ENCODE measurements at places on chromosomes 16 and 17. TPM values are rescaled to one million over a fixed set of nuclear protein-coding genes. Genes with fewer than 3 reads are reported as not detected.

- DNase-seq: no peak
These were observed 34.0 kb downstream of the YPEL2 start for GRCh38 chr17:59365383-59365981.

DNA sequence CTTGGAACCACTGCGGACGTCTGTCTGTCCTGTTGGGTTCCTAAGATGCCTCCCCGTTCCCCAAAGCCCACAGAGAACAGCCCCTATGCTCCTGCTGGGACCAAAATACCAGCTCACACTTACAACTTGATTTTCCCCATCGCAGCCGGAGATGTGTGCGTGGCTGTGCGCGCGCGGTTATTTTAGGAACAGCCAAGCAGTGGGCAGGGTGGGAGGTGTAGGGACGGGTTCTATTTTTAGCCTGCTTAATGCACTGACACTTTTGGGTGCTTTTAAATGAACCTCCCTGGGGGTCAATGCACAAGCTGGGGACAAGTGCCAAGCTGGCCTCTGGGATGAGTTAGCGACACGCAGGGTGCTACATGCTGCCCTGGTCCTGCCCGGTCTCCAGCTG lies 74.1 kb downstream of the KLHDC4 start:
- DNase-seq: no peak

- peak; percentile 14 for DNase-seq
These were observed 116.6 kb downstream of the ZNF18 start for GRCh38 chr17:11880714-11881113.

DNA sequence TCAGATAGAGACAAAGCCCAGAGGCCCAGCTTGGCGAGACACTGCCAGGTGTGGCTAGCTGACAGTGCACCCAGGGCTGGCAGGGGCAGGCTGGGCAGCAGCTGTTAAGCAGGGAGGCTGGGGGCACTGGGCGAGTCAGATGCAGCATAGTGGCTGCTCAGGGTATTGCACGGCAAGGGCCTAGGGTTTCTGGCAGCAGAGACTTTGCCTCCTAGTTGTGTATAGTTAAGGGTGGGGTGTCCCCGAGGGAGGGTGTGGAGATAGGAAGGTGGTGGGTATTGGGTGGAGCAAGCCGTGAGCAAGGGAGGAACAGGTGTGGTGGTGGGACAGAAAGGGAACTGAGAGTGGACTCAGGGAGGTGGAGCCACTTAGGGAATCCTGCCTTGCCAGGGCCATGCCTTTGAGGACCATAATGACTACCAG lies 66.0 kb downstream of the SMPD3 start:
- DNase-seq: peak; percentile 87

DNA sequence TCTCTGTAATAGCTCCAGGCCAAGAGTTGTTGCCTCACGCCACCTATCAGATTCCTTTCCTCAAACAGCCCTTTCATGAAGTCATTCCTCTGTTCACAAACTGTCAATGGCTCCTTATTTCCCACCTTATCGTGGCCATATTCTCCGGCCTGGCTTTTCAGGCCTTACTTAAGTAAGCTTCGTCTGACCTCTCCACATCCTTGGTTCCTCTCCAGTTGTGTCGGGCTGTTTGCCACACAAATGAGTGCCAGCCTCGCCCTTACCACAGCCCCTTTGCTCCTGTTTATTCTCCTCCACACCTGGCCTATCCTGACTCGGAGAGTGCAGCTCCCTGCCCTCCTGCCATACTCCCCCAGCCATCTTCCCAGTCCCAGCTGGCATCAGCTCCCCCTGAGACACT lies 2.0 kb downstream of the TP53I13 start:
- DNase-seq: peak; percentile 49

GRCh38 chr17:57779706-57780105 lies 34.6 kb upstream of the CCDC182 start:
- no peak for DNase-seq

- no peak for DNase-seq
These were observed 58.9 kb downstream of the NOS2 start for GRCh38 chr17:27741361-27741861.

GRCh38 chr17:74768069-74768762 lies 7.9 kb downstream of the NAT9 start:
- DNase-seq: no peak

GRCh38 chr17:74960570-74961342 lies 11.8 kb downstream of the HID1 start:
- peak; percentile 57 for DNase-seq

- DNase-seq: no peak
These were observed 12.9 kb downstream of the NLRC3 start for GRCh38 chr16:3564130-3564888.

DNA sequence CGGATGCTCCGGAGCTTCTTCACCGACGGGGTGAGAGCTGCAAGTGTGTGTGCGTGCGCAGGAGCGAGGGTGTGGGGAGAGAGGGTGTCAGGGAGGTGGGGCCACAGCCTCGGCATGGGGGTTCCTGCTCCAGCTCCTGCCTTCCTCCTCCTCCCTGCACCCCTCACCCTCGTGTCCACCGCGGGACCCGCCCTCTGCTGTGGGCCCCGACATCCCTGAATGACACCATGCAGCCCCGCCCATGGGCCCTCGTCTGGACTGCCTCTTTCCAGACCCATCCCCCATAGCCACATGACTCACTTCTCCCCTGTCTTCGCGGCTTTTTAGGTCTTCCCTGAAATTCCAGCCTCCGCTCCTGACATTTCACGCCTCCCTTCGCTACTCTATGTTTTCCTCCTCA lies 41.6 kb downstream of the ARHGAP23 start:
- DNase-seq: no peak

DNA sequence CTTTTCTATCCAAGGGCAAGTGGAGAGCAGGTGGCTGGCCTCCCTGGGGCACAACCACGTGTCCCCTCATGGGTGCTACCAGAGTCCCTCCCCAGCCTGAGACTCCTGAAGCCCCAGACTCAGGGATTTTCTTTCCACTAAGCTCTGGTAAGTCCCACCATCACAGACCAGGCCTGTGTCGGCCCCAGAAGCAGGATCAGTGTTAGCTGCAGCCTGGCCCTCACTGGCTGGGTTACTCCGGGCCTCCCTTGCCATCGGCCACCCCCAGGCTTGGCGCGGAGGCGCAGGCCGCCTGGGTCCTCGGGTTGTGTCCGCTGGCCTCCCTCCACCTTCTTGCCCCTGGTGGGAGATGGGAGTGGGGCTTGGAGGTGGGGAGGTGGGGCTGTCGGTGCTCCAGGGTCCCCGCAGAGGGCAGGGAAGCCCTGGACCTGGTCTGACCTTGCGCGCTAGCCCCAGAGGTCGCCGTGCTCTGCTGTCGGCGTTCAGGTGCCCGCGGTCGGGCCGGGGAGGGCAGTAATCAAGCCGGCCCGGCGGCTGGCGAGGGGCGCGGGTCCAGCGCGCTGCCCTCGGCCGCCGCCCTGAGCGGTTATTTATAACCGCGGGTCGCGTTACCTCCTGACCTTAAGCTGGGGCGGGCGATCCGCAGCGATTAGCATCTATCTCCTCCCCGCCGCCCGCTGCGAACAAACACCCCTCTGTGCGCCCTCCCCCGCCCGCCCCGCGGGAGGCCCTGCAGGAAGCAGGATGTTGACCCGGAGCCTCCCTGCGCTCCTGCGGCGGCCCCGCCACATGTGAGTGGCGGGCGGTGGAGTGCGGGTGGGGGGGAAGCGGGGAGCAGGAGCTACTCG lies 78.1 kb upstream of the TOB1 start:
- peak; percentile 92 for DNase-seq

DNA sequence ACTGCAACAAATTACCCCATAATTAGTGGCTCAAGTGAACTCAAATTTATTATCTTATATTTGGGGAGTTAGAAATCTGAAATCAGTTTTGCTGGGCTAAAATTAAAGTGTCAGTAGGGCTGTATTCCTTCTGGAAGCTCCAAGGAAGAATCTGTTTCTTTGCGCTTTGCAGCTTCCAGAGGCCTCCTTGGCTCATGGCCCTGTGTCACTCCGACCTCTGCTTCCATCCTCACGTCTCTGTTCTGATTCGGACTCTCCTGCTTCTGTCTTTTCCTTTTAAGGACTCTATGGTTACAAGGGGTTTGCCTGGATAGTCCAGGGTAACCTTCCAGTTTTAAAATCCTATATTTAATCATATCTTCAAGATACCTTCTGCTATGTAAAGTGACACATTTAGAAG lies 232.1 kb downstream of the CA10 start:
- no peak for DNase-seq

DNA sequence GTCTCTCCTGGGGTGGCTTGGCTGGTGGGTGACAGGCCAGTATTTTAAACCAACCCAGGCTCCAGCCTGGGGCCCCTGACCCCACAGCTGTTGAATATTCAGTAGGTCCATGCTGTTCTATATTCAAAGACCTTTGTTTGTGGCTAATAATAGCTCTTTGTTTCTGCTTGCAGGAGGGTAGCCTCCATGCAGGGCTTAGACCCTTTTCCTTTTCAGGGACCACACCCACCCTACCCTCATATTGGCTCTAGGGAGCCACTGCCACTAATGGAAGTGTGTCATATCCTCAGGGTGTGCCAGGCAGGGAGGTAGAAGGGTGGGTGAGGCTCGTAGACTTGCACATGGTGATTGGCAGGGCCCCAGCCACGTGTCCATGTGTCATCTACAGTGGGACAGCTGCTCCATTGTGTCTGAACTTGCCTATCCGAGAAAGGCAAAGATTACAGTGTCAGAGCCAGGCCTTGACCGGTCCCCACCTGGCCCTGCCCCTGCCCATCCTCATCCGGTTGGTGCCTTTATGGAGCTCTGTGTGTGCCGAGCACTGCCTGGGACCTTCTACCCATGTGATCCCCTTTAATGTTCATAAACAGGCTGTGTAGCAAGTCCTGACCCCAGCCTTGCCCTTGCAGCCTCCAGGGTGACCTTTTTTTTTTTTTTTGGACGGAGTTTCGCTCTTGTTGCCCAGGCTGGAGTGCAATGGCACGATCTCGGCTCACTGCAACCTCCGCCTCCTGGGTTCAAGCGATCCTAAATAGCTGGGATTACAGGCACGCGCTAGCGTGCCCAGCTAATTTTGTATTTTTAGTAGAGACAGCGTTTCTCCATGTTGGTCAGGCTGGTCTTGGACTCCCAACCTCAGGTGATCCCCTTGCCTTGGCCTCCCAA lies 22.1 kb downstream of the TMC7 start:
- peak; percentile 78 for DNase-seq

DNA sequence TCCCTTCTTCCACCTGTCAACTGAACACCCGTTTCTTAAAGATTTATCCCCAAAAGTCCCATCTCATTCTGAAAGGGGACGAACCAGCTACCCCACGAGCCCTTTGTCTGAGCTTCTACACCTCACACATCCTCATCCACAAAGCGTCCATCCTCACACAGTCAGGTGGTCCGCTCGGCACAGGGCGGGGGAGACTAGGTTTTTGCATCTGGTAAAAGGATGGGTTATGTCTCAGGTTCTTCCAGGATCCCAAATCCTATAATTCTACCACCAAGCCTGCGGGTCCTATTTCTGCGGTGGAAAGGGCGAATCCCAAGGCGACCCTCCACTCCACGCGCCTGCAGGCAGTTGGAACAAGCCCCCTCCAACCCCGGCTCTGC lies 458 bp downstream of the GFOD2 start:
- peak; percentile 11 for DNase-seq

GRCh38 chr16:57645169-57645568 lies 16.7 kb downstream of the ADGRG1 start:
- no peak for DNase-seq

DNA sequence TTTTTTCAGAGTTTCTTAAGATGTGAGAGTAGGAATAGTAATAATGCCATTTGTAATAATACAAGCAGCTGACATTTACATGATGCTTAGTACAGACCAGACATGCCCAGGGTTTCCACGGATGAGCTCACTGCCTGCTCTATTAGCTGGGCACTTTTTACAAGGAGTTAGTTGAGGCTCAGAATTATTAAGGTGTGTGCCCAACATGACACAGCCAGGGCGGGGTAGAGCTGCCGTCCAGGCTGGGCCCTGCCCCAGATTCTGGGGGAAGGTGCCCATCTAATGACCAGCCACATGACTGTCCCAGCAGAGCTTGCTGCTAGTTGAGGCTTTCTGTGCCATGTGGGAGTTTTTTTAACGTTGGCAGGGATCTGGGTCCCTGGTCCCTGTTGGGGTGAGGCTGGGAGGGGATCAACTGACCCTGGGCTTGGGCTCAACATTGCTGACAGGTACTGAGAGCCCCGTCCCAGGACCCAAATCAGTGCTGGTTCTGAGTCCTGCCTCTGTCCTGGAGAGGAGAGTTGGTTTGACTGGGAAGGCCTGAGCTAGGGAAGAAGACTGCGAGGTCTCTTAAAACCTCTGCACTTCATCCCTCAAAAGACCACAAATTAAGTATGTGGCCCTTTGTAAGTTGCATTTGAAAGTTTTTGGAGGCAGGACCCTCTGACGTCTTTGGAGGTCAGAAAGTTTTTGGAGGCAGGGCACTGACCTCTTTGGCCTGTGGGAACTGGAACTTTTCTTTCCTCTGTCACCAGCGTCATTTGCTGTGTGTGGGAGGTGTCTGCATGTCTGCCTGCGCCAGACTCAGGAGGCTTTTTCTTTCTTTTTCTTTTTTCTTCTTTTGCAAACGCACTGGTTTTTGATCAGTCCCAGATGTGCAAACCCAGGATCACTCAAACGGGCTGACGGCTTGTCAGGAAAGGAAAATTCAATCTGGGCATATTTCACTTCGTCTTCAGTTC lies 2.2 kb downstream of the CRISPLD2 start:
- DNase-seq: no peak

DNA sequence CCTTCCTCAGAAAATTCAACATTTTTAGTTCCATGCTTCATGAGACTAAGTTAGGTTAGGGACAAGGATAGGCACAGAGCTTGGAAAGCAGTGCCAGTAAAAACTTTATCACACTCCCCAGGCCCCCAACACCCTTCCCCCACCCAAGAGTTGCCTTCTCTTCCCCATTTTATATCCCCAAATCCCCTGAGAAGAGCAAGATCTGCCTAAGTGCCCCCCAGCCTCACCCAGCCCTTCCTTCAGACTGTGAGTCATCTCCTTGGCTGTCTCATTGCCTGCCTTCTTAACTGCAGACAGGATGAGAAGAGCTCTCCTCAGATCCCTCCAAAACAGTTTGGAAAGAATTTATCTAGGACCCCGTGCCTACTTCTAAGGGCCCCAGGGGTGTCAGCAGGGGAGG lies 55.8 kb downstream of the NEUROD2 start:
- DNase-seq: no peak

The CHD3 gene
- total RNA-seq: 69.2 TPM

The SHMT1 gene
- 49.4 TPM for total RNA-seq

The KRT36 gene
- total RNA-seq: not detected

The C17orf50 gene
- not detected for total RNA-seq

The PRDM7 gene
- not detected for total RNA-seq

The GPR179 gene
- total RNA-seq: not detected

The GNGT2 gene
- not detected for total RNA-seq

The HOXB5 gene
- total RNA-seq: 26.6 TPM

The KRT26 gene
- not detected for total RNA-seq

The INCA1 gene
- 2.2 TPM for total RNA-seq

The AANAT gene
- total RNA-seq: not detected

The SULT1A4 gene
- 74.5 TPM for total RNA-seq

Data from transverse colon (tissue), 4 donors.